Stimulated activated memory B cell treated with anti-CD40 and anti-IgM and Interleukin-4, amounts not matched to agents 10 μg/mL and 1 μg/mL and 100 μg/mL, for 72 hours (primary cell): ENCODE measurements at places on chromosomes 6 and 20.
A peak's percentile ranks its signal among the peaks of the same experiment; 100 is the strongest.

- no peak for ATAC-seq
Measured at GRCh38 chr6:81814370-81815076, 62.0 kb upstream of the TENT5A start.

DNA sequence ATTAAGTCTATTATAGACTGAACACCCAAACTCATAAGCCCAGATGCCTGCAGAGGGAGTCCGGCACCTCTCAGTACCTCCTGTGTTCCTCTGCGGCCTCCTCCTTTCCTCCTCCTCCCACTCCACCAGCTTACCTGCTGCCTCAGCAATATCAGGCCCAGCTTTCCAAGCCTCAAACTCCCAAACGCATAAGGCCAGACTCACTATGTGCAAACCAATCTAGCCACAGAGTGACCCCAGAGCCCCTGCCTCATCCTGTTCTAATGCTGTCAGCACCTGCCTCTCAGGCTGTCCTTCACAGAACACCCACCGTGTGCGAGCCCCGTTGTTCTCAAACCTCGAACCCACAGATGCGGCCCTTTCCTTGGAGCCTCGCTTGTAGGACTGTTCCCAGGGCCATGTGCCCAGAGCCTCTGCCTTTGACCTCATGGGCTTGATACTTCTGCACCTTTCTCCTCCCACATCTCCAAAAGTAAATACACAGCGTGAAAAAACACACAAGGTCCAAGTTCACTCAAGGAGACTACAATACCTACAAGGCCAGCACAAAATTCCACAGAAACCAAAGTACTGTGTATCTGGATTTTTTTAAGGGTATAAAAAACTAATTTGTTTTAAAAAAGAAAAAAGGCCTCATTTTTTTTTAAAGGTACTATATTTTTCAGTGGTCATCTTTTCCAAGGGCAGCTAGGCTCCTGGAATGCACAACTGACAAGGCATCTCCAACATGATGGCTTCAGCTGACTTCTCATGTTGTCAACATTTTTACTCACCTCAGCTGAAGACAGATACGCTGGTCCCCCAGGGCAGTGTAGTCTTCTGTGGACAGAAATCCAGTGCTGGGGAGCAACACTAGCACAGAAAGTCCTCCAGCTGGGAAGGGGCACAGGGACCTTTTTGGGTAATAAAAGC is 52.3 kb downstream of the ABHD12 start:
- no peak for ATAC-seq

DNA sequence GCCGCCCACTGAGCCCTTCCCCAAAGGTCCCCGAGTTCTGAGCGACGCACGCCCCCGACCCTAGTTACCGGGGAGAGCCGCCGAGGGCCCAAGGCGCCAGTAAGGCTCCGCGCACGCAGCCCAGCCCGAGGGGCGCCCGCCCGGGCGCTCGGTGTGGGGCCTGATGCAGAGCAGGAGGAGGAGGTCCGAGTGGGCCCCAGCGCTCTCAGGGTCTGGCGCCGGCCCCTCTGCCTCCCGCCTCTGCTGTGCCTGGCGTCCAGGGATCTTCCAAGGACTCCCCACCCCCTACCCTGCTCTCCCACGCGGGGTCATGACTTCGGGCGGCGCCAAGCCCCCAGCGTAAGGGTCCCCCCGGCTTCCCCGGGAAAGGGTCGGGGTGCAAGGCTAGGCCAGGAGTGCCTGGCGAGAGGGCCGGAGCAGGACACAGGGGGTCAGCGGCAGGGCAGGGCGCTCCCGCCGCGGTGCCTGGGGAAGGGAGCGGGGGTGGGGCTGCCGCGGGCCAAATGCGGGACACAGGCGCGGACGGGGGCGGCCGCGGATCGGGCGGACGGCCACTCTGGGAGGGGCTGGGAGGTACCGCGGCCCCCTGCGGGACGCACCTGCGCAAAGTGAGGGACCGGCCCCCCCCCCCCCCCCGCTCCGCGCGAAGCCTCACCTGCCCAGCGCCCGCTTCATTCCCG is 637 bp downstream of the ABHD12 start:
- ATAC-seq, result peak; percentile 31

DNA sequence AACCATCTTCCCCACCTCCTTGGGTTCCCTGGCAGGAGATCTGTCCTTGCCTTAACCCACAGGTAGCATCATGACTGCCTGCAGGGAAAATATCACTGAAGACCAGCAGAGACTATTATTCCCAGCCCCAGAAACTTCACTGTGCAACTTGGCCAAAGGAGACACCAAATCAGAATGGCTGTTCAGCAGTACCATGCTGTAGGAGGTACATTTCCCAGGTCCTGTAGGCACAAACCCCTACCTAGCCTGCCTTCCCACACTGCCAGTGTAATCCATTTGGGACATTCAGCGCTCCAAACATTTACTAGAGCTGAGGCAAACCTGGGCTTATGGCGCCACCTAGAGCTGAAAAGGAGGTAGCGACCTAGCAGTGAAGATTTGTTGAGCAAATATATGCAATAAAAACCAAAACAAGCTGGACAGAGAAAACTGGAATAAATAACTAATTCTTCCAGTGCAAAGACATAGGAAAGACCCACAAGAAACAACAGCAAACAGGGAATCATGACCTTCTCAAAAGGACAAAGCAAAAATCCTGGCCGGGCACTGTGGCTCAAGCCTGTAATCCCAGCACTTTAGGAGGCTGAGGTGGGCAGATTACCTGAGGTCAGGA is 60.3 kb downstream of the VTA1 start:
- no peak for ATAC-seq

GRCh38 chr6:126051791-126052190 is 65.5 kb downstream of the TRMT11 start:
- ATAC-seq, result no peak

DNA sequence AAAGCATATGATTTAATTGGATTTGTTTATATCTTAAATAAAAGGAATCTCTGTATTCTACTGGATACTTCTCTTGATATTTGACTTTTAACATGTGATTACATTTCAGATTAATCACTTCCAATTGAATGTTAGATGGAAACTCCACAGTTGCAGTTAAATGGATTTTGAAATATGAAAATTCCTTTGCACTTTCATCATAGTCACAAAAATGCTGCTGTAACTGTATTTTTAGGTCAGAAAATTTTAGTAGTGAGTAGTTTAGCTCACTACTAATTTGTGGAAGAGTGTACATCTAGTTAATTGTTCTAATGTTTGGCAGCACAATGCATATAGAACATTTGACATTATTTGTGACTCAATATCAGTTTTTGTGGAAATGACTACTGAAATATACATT is 26.8 kb downstream of the PTCHD4 start:
- no peak for ATAC-seq

GRCh38 chr20:50297498-50298376 is 107.1 kb downstream of the CEBPB start:
- ATAC-seq, result no peak

DNA sequence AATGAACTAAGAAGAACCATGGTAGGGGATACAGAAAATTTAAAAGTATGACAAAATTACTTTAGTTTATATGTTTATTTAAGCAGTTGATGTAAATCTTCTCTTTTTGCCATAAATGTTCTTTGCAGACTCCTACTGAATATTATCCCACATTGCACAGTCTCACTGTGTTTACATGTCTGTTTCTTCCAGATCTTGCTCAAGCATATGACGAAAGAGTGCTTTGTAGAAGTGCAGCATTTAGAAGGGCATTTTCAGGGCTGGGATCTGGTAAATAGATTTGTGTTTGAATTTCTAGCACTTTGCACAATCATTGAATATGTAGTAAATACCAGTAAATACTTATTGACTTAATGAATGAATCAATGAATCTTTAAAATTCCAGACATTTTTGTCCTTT is 152.0 kb upstream of the EPHA7 start:
- ATAC-seq, result no peak

DNA sequence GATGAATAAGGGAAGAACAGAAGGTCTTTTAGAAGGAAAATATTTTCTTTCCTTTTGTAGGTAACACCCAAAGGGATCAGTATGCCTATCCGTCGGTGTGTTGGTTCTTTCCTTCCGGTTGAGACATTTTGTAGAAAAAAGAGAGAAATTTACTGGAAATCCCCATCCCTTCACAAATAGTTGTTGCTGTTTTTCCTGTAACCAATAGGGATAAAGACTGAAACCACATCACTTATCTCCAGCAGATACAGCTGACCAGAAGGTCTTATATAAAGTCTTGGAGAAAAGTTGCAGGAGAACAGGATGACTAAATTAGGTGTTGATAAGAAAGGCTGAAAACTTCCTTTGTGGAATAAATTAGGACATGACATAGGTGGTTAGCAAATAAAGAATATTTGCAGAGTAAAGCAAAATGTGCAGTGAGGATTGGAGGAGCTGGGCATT is 14.8 kb upstream of the HLA-DRB1 start:
- ATAC-seq, result peak; percentile 85

DNA sequence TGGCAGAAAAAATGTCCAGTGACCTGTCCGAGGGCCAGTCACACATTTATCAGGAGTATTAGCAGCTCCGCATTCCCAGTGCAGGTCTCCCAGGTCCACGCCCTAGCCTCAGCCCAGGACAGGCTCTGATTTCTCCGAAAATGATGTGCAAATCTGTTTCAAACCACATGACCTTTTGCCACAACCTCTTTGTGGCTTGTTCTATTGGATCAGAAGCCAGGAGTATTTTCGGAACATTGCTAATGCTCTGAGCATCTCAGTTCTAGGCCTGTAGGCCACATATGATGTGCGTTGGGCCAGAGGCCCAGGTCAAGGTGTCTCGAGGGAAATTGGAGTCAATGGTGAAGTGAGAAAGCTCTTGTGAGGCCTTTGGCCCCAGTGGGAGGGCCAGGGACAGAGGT is 40.4 kb downstream of the SNX5 start:
- no peak for ATAC-seq

DNA sequence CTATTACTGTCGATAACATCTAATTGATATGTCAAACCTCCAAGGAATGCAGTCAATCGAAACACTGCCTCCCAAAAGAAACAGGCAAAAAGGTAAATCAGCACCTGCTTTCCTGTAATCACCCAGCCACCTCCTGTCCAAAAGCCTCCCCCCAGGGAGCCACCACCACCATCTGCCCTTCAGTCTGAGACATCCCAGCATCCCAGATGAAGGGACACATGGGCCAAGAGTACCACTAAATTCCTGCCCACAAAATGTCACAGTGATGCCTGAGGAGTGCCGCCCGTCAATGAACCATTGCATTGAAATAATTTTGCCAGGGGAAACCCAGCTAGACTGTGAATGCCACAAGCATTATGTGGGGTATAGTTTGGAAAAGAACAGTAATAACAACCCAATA is 401.7 kb downstream of the ZFAND3 start:
- no peak for ATAC-seq

DNA sequence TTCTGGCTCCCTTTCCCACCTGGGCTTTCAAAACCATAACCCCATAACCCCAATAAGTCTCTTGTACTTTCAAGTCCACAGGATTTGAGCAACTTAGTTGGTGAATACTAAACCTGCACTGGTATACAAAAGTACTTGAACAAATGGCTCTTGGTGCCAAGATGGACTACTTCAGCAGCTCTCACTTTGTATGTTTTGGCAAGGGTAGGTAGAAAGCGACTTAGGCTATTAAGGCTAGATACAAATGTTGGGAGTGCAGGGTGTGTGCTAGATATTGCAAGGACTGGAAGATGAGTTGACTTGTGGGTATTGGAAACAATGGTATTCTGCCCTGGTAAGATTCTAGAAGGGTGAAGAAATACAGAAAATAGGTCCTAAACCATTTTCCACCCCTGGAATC is 182.6 kb upstream of the MOCS1 start:
- ATAC-seq, result no peak

DNA sequence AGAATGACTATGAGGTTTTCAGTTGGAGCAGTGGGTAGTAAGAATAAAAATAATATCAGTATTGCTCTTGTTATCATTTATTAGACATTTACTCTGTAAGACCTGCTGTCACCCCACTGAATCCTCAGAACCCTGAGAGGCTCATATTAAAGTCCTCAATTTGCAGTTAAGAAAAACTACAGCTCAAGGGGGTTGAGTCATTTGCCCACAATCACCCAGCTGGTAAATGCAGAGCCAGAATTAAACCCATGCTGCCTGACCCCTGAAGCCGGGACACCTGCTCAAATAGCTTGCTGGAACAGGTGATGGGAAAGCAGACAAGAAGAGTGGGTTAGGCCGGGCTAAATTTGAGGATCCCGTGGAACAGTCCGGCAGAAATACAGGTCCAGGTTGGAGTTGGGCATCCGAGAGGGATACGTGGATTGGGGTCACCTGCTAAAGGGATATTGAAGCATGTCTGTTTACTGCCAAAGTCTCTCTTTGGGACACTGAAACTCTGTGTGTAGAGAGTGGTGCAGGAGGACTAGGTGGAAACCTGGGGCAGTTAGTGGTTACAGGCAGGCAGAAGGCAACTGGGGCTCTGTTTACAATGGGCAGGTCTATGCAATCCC is 344.1 kb downstream of the CDC5L start:
- ATAC-seq, result no peak

- ATAC-seq, result no peak
Measured at GRCh38 chr6:20061952-20062351, 150.3 kb downstream of the MBOAT1 start.

GRCh38 chr6:15526212-15526701 is 136.6 kb downstream of the DTNBP1 start:
- ATAC-seq, result peak; percentile 71

- ATAC-seq, result no peak
Measured at GRCh38 chr6:28988536-28989311, 16.4 kb downstream of the ZNF311 start.

DNA sequence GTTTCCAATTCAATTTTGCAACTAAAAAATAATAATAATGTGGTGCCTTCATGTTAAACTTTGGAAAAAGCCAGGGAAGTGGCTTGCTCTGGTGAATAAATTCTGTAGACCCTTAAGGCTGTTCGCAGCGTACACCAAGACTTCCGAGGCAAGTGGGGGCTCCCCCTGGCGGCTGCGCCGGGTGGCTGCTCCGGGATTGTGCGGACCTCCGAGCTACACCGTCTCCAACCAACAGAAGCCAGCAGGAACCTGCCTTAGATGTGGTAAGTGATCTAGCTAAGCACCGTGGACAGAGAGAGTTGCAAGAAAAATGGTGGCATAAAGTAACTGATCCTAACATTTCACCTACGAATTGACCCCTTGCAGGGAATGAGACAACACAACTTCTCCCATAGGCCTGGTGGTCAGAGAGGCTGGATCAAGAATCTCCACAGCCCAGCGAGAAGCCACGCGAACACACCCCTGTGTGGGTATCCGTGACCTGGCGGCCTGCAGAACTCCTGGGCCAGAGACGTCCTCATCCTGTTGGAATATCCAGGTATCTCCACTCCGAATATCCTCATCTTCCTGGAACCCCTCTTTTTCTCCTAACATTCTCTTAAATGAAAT is 69.6 kb downstream of the TBXT start:
- ATAC-seq, result peak; percentile 67

- peak; percentile 76 for ATAC-seq
Measured at GRCh38 chr20:12012241-12013222, 94.8 kb downstream of the BTBD3 start.

GRCh38 chr20:22728146-22728745 is 143.9 kb upstream of the FOXA2 start:
- ATAC-seq, result no peak

DNA sequence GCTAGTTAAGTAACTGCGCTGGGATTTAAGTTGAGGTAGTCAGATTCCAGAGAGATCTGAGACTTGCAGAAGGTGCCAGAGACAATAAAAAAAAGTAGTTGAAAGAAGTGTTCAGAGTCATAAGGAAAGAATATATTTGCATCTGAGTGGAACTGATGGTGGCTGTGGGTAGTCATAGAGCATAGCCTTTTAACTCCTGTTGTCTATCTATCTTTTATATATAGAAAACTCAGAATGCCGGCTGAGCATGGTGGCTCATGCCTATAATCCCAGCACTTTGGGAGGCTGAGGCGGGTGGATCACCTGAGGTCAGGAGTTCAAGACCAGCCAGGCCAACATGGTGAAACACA is 62.0 kb downstream of the CARMIL1 start:
- no peak for ATAC-seq

GRCh38 chr20:61942526-61942925 is 123.2 kb downstream of the TAF4 start:
- ATAC-seq, result no peak
